Mesothelial cell of epicardium (in vitro differentiated cells): ENCODE measurements at places on chromosomes 13 and 19. TPM values are rescaled to one million over a fixed set of nuclear protein-coding genes. Genes with fewer than 3 reads are reported as not detected.

- peak overlapping the region; percentile 54 for H3K4me3 ChIP-seq
- peaks cover 25% of the 10 kb centered on the region for H3K36me3 ChIP-seq
- no peak for DNase-seq
Observed at GRCh38 chr19:13022859-13023636, 27.8 kb downstream of the NFIX start.

DNA sequence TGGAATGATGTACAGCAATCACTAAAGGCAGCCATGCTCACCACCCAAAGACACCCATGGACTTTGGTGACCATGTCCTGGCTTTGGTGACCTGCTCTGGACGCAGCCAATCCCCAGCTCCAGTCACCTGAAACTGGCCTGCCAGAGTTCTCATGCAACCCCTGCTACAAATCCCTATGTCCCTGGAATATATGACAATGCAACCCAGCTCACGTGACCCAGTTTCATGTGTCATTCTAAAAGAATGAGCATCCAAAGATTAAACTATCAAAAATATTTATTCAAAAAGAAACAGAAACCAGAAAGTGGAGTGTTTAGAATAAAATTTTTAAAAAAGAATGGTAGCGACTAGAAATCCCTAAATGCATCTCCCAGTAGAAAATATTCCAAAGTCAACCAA, 203.3 kb upstream of the IRS2 start:
- no peak for DNase-seq
- H3K4me1 ChIP-seq: peaks cover 6% of the 10 kb centered on the region
- no peaks in the 10 kb centered on the region for H3K36me3 ChIP-seq
- no peak overlapping the region for H3K4me3 ChIP-seq
- no peak overlapping the region for H3K27ac ChIP-seq

DNA sequence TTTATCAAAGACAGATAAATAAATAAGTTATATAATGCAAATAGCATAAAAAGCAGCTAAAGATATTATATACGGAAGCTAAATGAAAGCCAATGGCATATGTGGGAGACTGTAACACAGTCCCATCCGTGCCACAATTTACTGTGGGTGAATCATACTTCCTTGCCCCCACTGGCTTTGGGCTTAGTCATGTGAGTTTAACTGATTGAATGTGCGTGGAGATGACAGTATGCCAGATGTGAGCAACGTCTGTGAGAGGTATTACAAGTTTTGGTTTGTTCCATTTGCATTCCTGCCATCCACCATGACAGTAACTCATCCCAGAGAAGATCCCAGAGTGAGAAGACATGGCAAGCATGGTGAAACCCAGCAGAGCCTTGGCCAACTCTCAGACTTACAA, 340.0 kb downstream of the SUCLA2 start:
- H3K4me3 ChIP-seq: no peak overlapping the region
- no peak for DNase-seq
- no peaks in the 10 kb centered on the region for H3K36me3 ChIP-seq
- no peak overlapping the region for H3K27ac ChIP-seq
- H3K4me1 ChIP-seq: no peaks in the 10 kb centered on the region

GRCh38 chr19:10388957-10389356, 8.6 kb upstream of the TYK2 start:
- H3K4me3 ChIP-seq: no peak overlapping the region
- H3K4me1 ChIP-seq: no peaks in the 10 kb centered on the region
- peak; percentile 94 for DNase-seq
- peaks cover 11% of the 10 kb centered on the region for H3K36me3 ChIP-seq
- H3K27ac ChIP-seq: no peak overlapping the region

DNA sequence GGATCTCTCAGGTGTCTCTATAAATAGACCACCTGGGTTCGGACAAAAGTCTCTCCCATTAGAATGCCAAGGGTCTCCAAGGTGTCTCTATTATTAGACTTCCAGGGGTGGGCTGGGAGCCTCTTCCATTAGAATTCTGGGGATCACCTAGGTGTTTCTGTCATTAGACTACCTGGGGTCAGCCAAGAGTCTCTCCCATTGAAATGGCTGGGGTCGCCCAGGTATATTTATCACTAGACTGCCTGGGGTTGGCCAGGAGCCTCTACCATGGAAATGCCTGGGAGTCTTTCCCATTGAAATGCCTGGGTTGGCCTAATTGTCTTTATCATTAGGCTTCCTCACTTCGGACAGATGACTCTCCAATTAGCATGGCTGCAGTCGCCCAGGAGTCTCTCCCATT, 1565.5 kb downstream of the UQCRFS1 start:
- H3K27me3 ChIP-seq: no peaks in the 10 kb centered on the region
- no peak for DNase-seq
- H3K4me1 ChIP-seq: no peaks in the 10 kb centered on the region
- no peak overlapping the region for H3K27ac ChIP-seq
- H3K36me3 ChIP-seq: no peaks in the 10 kb centered on the region

DNA sequence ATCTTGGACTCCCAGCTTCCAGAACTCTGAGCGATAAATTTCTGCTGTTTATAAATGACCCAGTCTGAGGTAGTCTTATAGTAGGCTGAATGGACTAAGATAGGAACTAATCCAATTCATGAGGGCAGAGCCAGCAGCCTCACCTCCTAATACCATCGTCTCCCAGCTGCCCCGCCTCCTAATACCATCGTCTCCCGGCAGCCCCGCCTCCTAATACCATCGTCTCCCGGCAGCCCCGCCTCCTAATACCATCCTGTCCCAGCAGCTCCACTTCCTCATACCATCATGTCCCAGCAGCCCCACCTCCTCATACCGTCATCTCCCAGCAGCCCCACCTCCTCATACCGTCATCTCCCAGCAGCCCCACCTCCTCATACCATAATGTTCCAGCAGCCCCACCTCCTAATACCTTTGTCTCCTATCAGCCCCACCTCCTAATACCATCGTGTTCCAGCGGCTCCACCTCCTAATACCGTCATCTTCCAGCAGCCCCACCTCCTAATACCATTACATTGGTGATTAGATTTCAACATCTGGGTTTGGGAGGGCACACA, 2.4 kb upstream of the ARGLU1 start:
- H3K4me3 ChIP-seq: peak overlapping the region; percentile 56
- DNase-seq: peak; percentile 84
- no peaks in the 10 kb centered on the region for H3K36me3 ChIP-seq

GRCh38 chr19:2923510-2923909, 21.3 kb downstream of the ZNF77 start:
- no peak for DNase-seq
- no peaks in the 10 kb centered on the region for H3K27me3 ChIP-seq
- H3K27ac ChIP-seq: no peak overlapping the region
- no peaks in the 10 kb centered on the region for H3K4me1 ChIP-seq

DNA sequence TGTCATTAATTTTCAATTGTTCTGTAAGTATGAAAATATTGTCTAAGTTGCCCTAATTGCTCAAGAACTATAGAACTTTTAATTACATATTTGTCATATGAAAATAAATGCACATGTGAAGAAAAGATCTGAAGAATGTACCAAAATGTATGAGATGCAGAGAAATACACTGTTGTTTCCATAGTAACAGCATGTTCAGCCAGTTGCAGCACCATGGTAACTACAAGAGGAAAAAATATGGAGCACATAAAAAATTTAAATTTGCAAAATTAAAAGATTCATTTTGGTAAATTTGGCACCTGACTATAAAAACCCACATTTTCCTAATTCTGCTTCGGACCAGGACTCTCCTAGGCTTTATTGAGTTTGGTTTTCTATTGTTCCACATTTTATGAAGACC, 1170.0 kb upstream of the MIR17HG start:
- H3K4me1 ChIP-seq: no peaks in the 10 kb centered on the region
- H3K27me3 ChIP-seq: no peaks in the 10 kb centered on the region
- DNase-seq: no peak
- H3K4me3 ChIP-seq: no peak overlapping the region
- no peak overlapping the region for H3K27ac ChIP-seq

The CLIP3 gene
- total RNA-seq: 58.5 to 59.0 TPM (median 59.0 TPM) in 3 replicates

The C19orf85 gene
- not detected in 3 replicates for total RNA-seq

The MEIOSIN gene
- total RNA-seq: not detected in 3 replicates

The GFY gene
- total RNA-seq: not detected in 3 replicates
